ENCODE measurements at places on chromosomes 12 and 14.

DNA sequence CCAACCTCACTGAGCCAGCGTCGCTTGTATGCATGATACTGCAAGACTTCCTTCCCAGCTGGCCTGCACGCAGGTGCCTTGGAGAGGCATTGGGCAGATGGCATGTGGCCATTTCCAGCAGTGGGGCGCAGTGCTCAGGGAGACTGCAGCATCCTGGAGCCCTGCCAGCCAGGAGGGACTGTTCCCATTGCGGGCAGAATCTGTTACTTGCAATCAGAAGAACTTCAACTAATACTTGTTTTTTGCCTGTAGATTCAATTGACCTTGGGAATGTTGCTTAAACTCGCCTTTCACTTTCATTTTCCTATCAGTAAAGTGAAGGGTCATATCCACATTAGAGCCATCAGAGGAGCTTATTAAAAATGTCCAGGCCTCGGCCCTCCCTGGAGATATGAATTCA, 29.8 kb downstream of the ANKRD9 start:
- DNase-seq, result peak; percentile 93

DNA sequence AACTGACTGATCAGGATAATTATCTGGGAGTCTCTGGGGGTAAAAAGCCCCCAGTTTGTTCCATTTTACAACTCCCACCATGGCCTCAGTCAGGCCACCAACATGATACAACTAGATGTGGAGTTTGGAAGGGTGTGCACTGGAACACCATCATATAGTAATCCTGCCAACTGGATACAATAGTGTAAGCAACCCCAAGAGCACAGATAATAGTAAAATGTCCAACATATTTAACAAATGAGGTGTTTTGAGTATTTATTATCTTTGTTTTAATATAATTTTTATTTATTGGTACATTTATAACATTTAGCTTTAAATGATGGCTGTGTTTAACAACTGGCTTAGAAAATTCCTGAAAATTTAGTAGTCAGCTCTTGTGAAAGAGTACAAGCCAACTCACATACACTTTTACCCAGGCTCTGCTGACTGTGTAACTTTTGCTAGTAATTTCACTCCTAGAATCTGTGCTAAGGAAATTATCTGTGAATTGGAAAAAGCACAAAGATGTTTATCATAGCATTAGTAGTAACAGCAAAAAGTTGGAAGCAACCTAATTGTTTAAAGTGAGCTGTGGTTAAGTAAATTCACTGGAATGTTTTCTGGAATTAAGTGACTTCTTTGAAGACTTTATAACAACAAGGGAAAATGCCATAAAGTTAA, 196.8 kb downstream of the RAD51B start:
- DNase-seq, result no peak

GRCh38 chr12:18819484-18819883, 81.6 kb downstream of the CAPZA3 start:
- DNase-seq, result no peak

DNA sequence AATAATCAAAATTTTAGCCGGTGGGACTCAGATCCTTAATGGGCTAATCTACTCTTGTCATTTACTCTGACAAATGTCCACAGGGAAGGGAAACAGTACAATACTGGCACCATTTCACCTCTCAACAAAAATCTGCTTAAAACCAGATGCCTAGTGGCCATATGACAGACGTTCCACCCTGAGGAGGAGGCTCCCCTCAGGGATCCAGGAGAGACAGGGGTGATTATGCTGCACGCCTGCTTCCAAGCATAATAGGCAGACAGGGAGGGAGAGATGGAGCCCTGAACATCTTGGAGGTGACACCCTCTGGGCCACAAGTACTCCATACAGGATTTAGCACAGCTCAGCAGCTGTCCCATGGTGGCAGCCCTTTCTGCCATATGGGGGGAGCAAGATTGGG, 24.8 kb upstream of the AKAP6 start:
- no peak for DNase-seq

GRCh38 chr14:57725399-57726077, 140.4 kb downstream of the SLC35F4 start:
- DNase-seq, result no peak

- no peak for DNase-seq
Measured at GRCh38 chr12:110007881-110008280, 8.7 kb downstream of the ANKRD13A start.

DNA sequence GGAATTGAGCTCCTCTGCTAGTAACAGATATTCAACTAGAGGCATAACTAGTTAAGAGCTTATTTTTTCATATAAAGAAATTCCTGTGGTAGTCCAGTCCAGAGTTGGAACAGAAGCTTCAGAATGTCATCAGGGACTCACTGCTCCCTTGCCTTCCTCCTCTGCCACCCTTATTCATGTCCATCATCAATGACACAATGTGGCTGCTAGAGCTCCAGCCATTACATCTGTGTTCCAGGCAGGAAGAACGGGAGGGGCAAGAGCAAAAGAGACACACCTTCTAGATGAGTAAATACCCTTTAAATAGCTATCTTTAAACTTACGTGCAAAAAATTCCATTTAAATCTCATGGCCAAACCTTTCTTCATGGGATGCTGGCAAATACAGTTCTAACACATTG, 47.3 kb upstream of the HMGA2 start:
- DNase-seq, result no peak

DNA sequence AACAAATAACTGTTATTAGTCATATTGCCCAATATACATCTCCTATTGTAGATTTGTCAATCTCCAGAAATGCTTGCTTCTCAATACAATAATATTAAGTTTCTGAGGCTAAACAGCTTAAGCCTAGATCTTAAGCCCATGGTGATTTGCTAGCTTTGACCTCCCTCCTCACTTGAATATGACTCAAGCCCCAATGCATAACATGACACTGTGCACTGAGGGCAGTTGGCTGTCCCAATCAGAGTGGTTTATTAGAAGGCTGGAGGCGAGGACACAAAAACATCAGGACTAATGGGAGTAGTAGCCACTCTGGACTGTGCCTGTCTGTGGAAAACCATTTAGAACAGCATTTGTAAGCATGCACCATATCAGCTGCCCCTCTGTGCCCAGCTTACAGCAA, 81.1 kb upstream of the GTF2A1 start:
- no peak for DNase-seq

GRCh38 chr12:92206596-92206995, 61.0 kb upstream of the BTG1 start:
- no peak for DNase-seq

GRCh38 chr14:32779840-32780239, 158.8 kb upstream of the NPAS3 start:
- no peak for DNase-seq

DNA sequence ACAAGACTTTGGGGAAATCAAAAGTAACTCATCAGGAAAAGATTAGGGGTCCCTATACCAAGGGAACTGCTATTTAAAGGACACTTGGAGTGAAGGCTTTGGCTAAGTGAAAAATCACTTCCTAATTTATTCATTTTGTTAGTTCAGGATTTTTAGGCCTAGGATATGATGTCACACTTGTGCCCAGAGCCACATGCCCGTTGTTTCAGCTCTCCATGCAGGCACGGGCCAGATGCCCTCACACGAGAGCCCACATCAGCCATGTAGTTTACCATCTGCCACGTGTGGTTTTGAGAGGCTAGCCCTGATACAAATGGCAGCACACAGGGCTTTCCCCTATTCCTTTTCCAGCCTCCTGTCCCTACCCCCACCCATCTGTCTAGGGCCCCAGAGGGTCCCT, 11.9 kb upstream of the LRP1-AS start:
- DNase-seq, result no peak

DNA sequence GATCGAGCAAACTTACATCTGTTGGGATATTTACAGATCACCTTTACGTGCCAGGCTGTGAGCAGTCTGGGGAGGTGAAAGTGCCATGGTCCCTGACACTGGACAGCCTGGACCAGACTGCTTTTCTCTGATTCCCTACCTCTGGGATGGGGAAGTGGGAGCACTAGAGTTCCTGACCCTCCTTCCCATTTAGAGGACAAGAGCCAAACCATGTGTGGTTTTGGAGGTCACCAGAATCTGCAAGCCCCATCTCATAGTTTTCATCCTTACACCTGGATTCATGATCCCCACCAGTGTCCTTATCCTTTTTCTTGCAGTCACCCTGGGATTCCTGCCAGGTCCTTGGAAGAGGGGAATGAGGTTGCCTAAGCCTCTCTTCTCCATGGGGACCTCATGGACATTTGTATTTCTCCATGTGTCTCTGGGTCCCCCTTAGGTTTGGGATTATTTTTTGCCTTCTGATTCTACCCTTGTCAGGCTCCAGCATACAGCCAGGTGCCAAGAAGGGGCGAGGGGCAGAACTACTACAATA, 1.5 kb upstream of the WNT10B start:
- no peak for DNase-seq

DNA sequence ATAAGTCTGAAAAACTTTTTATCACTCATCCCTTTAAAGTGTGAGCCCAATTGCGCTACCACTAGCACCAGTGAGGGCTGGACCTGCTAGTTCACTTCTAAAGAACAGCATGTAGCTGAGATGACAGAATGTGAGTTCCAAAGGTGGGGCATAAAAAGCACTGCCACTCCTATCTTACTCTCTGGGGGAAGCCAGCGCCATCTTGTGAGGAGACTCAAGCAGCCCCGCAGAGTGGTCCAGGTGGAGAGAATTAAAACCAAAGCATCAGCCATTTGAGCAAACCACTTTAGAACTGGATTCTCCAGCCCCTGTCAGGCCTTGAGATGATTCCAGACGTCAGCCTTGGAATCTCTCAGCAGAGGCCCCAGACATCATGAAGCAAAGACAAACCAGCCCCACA, 39.9 kb downstream of the TMEM132D start:
- DNase-seq, result no peak

DNA sequence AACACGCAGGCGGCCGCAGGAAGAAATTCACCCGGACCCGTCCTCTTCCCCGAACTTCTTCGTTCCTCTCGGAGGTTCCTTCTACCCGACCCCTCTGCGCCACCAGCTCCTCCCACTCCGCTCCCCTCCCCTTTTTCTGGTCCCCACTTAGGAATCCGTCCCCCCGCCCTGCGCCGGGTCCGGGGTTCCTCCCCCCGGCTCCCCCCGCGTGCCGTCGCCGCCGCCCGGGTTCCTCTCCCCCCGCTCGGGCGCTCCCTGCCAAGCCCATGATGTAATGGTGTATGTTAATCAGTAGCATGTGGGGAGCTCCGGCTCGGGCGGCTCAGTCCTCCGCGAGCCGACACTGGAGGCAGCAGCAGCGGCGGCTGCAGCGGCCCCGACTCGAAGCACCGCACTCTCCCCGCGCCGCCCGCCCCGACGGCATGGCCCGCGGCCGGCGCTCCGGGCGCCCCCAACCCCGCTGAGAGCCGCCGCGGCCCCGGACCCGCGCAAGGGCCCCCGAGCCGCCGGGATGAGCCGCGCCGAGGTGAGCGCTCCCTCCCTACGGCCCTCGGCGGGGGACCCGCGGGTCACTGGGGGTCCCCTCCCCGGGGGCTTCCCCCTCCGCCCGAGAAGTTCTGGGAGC, 1.0 kb upstream of the SAMD4A start:
- DNase-seq, result peak; percentile 89

- DNase-seq, result no peak
Measured at GRCh38 chr14:84826294-84826693, 703.6 kb upstream of the FLRT2 start.

DNA sequence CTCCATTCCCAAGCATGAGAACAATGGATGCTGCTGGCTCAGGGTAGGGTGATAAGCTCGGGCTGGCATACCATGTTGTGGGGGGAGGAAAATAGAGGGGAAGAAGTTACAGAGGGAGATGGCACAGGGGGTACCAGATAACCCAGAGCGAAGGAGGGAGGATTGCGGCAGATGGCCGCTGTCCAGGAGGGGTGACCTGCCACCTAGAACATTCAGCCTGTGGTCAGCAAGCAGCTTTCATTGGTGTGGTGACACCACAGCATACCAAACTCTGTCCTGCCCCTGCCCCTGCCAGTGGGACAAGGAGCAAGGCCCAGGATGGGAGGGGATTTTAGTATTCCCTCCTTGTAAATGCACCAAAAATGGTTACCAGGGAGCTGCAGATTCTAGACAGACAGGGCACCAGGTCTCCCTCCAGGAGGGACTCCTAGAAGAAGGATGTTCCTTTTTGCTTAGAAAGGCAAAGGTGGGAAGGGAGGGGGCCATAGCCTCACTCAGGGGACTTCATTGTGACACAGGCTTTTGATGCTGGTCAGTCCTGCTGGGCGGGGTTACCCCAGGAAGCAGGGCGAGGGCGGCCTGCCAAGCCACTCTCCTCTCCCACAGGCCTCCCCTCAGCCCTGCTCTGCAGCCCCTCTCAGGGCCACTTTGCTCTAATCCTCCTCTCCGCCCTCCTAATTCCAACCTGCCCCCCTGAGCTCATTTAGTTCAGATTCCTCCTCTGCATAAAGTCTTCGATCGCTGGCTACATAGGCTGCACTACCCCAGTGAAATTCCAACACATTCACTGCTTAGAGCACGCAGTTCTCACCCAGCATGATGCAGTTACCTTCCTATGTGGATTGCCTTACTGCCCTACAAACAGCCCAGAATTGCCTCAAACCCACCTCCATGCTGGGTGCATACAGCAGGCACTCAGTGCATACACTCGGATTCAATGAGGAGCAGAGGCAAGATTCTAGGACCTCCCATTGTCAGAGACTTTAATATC, 36.0 kb upstream of the PLEKHG6 start:
- no peak for DNase-seq

DNA sequence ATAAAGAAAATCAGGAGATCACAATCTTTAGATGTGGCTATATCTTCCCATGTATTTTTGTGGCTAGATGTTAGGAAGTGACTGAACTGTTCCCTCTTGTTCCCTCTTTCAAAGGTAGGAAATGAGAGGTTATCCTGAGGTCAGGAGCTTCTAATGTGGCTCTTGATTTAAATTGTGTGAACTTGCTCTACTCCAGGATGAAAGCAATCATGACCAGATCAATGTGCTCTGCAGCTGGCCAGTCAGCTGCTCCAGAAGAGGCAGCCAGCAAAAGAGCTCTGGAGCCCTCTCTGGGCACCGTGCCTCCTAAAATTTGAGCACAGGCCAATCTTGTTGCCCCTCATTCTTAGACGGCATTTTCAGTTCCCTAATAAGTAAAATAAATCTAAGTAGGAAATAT, 32.0 kb downstream of the CDK17 start:
- peak; percentile 89 for DNase-seq
